NCI-H2171 (cell line): ENCODE measurements at places on chromosomes 12 and 14.

- no peak for DNase-seq
Measured at GRCh38 chr12:26690601-26691000, 142.4 kb downstream of the ITPR2 start.

GRCh38 chr12:3313066-3313465, 177.9 kb upstream of the PRMT8 start:
- no peak for DNase-seq

- no peak for DNase-seq
Measured at GRCh38 chr14:65718629-65719028, 306.1 kb downstream of the FUT8 start.

DNA sequence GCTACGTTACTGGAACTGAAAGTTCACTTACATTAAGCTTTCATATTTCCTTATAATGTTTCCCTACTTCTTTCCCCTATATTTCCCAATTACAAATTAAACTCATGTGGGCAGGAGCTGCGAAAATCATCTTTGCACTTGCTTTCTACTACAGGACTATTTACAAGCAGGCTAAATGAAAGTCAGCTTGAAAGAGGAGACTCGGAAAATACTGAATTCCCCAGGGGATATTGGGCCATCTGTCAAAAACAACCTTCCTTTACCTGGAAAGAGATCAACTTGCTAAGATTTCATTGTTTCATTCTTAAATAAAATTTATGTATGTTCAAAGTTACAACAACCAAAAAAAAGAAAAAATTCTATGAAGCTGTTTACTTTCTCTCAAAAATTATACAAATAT, 92.8 kb upstream of the BBS10 start:
- peak; percentile 85 for DNase-seq

- no peak for DNase-seq
Measured at GRCh38 chr12:110373962-110374611, 29.4 kb downstream of the ANAPC7 start.

GRCh38 chr14:60206837-60207533, 41.8 kb upstream of the DHRS7 start:
- DNase-seq, result no peak

- DNase-seq, result no peak
Measured at GRCh38 chr14:104023325-104024055, 62.0 kb upstream of the ASPG start.

DNA sequence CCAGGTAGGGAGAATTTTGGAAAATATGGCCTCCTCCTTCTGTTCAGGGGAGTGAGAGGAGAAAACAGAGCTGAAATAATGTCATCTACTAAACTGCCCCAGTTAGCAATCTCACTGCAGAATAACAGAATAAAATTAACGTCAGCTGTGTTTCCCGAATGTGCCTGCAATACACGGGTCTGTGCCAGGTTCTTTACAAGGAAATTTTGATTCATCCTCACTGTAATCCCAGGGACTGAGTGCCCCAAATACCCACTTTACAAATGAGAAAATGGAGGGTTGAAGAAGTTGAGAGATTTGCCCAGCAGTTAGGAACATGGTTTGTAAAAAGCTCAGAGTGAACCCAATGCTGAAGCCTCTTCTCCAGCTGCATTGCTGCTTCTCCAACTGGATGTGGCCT, 21.3 kb upstream of the SERPINA6 start:
- DNase-seq, result no peak

DNA sequence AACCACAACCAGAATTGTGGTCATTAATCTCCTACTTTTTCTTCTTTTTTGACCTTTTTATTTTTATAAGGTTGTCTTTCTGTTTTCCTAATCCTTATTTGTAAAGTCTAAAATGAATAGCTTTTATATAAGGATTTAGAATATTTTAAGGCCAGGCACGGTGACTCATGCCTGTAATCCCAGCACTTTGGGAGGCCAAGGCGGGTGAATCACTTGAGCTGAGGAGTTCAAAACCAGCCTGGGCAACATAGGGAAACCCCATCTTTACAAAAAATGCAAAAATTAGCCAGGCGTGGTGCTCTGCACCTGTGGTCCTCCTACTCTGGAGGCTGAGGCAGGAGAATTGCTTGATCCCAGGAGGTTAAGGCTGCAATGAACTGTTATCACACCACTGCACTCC, 55.1 kb downstream of the IFT81 start:
- DNase-seq, result no peak

- no peak for DNase-seq
Measured at GRCh38 chr14:101828046-101828445, 66.5 kb downstream of the PPP2R5C start.
